HT1080 (cell line): ENCODE measurements at places on chromosomes 6 and 20. TPM values are rescaled to one million over a fixed set of nuclear protein-coding genes. Genes with fewer than 3 reads are reported as not detected.

DNA sequence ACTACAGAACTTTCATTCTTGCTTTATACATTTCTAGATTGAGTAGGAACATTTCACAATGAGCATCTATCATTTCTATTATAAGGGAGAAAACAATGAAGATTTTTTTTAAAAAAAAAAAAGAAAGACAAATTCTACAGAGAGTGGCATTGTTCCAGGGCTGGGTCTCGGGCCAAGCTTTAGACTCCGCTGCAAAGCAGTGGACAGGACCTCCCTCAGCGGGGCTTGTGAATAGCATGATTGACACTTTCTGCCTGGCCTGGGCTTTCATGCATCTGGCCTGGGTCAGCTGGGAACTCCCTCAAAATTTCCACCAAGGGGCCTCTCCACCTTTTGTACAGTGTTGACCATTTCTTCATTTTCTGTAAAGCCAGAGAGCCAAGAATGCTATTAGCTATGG, 55.8 kb upstream of the HIVEP2 start:
- DNase-seq = no peak

DNA sequence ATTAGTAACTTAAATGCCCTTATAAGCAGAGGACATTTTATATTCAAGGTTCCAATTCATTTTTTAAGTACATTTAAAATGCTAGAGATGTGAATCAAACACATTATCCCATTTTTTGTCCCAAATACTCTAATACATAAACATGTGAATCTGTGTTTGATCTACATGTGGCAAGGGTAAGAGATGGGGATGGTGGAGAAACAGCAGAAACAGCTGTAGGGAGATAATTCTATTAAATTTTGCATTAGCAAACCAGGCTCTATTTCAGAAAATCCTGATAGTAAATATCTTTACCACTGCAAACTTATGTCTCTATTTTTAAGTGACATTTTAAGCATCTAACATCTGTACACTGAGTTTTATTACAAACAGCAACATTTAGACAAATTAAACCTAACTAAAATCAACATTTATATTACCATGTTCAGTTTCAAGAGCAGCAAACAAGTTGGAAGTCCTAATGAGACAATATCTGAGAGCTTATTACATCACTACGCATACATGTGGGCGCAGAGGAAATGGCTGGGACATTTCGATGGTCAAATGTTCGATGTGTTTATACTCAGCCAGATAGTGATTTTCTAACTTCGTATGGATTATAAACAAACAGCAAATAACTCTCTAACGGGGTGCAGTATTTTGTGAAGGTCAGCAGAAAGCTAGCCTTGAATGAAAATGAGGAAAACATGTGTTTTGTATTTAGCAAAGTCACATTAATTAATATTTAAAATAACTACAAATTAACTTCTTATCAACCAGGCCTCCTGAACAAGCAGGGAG, 165.1 kb downstream of the GJA1 start:
- no peak for DNase-seq

- no peak for DNase-seq
Observed at GRCh38 chr6:6332811-6333244, 12.4 kb upstream of the F13A1 start.

DNA sequence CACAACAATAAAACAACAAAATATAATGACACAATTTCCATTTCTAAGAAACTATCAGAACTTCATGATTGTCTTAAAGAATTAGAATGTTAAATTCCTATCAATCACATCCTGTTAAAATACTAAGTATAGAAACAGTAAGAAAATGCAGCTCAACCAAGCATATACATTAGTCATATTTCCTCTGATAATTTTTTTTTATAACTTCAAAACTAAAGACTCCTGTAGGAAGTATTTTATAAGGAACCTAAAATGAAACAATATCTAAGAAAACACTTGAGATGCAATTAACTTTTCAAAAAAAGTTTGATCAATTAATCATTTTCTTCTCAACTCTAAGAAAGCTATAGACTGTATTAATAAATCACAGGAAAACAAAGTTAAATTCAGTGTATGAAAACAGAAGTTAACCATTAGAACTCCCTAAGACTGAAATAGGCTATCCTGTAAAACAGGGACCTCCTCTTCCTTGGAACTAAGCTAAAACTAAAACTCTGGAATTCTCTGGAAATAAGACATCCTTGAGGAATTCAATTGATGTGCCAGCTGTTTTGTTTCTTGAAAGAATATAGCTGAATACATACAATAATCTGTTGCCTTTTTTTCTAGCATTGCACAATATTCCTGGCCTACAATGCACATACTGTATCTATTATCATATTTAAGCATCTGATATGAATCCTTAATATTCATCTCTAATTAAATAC, 19.8 kb downstream of the FKBP5 start:
- DNase-seq = peak; percentile 31

- DNase-seq = peak; percentile 83
Observed at GRCh38 chr6:149026530-149026942, 279.7 kb downstream of the UST start.

GRCh38 chr20:32580970-32581838, 3.9 kb downstream of the NOL4L start:
- no peak for DNase-seq

DNA sequence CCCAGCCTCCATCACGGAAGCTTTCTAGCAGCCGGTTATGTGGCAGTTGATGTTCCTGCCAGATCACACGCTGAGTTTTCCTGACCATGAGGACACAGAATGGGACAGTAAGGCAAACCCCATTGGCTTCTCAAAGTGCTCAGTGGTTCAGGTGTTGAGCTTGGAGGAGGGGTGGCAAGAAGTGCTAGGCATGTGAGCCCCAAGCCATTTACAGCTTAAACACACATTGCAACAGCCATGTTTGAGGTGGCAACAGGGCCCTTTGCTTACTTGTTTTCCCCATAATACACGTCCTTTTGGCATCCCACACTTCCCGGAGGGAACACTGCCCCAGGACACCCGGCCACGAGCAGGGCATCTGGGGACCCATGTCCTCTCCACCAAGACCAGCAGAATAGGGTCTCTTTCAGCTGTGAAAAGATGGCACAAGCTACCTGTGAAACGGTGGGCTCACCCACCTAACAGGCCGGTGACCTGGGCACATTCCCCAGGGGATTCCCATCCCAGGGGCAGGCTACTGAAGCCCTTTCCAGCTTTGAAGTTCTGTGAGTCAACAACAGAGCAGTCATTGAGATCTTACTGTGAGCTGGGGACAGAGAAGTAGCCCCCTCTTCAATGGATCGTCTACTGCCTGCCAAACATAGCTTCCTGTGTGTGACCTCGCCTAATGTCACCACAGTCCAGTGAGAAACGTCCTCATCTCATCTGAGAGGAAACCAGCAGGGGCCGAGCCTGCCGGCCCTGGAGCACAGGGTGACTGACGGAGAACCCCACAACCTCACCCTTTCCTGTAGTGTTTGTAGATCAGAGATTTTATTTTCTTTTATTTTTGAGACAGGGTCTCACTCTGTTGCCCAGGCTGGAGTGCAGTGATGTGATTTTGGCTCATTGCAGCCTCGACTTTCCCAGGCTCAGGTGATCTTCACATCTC, 4.0 kb upstream of the TLDC2 start:
- no peak for DNase-seq

GRCh38 chr6:130858498-130859160, 31.4 kb downstream of the SMLR1 start:
- DNase-seq = no peak

GRCh38 chr6:75368151-75368779, 83.7 kb upstream of the TMEM30A start:
- peak; percentile 21 for DNase-seq

DNA sequence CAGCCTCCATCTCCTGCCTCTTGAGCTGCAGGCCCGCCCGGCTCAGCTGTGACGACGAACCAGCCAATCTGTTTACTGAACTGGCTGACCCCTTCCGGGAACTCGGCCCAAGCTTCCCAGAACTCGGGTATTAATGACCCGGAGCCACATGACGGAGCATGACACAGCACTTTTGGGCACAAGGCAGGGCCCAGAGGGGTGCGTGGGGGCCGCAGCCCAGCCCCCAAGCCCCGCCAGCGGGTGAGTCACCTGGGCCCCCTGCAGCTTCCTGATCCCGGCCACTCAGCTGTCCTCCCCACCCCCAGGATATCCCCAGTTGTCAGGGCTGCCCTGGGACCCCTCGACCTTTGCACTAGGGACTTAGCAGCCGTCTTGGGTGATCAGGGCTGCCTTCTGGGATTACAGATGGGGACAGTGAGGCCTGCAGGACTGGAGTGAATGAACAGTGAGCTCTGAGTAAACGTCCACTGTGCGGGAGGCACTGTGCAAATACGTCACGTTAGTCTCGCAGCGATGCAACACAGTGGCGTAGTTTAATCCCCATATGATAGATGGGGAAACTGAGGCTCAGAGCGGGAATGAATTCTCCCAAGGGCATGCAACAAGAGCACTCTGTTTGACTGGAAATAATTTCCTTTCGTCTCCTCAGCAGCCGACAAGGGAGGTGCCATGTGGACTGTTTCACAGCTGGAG, 102.1 kb downstream of the CEBPB start:
- peak; percentile 88 for DNase-seq

DNA sequence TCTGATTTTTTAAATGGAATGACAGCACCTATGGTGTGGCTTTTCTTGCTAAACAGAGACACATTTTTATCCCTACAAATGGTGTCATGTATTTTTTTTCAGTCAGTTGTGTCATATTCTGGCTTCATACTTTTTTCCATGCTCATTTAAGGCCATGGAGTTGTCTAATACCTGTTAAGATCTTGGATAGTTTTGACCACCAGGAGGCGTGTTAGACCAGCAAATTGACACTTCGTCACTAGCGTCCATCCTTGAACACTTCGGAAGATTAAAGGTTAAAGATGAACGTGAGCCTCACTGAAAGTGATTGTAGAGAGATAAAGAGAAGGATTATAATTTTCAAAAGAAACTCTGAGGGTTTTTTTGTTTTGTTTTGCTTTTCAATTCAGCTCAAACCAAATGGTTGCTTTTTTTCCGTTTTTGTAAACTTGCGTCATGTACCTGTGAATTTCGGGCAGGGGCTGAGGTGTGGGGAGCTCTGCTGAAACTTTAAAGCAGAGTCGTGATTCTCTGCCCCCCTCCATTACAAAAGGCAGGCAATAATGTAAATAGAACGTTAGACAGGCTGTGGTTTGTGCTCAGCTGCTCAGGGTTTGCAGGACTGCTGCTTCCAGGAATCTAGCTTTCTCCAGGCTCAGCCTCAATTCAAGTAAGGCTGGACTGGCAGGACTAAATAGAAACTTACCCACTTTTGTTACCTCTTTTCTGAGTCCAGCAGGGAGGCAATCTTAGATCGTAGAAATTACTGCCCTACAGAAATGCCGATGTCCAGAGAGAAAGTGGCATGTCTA, 245.1 kb downstream of the FOXA2 start:
- DNase-seq = peak; percentile 71

- DNase-seq = no peak
Observed at GRCh38 chr20:61797971-61798411, 267.7 kb downstream of the TAF4 start.

DNA sequence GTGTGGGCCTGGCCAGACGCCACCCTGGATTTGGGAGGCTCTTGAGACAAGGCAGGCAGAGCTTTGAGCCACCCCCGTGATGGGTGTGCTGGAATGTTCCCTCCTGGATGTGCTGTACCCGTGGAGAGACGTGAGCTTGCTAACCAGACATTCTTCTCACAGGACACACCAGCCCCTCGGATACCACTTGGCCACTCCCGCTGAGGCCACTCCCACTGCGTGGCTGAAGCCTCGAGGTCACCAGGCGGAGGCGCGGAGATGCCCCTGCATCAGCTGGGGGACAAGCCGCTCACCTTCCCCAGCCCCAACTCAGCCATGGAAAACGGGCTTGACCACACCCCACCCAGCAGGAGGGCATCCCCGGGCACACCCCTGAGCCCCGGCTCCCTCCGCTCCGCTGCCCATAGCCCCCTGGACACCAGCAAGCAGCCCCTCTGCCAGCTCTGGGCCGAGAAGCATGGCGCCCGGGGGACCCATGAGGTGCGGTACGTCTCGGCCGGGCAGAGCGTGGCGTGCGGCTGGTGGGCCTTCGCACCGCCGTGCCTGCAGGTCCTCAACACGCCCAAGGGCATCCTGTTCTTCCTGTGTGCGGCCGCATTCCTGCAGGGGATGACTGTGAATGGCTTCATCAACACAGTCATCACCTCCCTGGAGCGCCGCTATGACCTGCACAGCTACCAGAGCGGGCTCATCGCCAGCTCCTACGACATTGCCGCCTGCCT, 14.1 kb downstream of the SLCO4A1 start:
- DNase-seq = no peak

DNA sequence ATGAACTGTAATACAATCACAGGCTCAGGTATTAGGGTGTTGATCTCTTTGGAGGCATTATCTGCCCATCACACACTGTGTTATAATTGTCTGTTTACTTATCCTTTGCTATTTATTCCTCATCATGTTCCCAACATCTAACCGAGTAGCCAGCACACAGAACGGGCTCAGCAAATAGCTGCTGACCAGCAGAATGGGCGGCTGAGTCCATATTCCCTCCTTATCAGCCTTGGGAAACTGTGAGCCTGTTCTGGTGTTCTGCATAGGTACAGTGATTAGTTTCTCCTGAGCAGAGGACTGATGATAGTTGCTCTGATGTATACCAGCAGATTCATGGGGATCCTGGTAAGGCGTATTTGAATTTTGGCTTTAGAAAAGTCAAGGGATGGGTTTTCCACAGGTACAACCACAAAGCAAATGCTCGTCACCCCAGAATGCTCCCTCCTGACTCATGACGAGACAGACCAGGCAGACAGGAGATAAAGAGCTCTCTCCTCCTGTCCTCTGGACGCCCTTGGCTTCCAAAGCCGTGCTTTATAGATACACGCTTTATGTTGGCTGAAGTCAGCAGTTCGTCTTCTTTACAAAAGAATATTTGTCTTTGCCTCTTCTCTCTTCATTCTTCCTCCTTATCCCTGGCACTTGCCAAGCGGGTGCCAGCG, 166.7 kb downstream of the TTLL2 start:
- DNase-seq = no peak

DNA sequence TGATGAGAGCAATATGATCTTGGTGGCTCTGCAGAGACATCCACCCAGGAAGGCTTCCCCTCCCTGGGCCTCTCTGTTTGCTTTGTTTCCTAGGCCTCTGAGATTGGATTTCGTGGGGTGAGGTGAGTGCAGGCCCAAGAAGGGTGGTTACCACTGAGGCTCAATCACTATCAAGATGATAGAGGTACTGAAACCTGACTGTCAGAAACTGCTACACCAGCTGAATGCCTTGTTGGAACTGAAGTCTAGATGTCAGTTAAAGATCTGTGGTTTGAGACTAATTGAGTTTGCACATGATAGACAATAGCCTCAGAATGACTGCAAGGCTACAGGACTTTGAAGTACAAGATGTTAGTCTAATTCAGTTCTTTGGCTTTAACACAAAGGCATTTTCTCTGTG, 15.2 kb downstream of the VNN1 start:
- DNase-seq = no peak

GRCh38 chr6:111864138-111865048, 8.9 kb downstream of the FYN start:
- no peak for DNase-seq

LHFPL5 gene
- 0.70 TPM in 1 of 2 replicates, not detected in the other for total RNA-seq

OR2B2 gene
- not detected in 2 replicates for total RNA-seq

CAGE1 gene
- 0.03 and 0.20 TPM in 2 replicates for total RNA-seq

ZSCAN23 gene
- total RNA-seq = 0.43 and 0.84 TPM in 2 replicates

SNX14 gene
- 86.3 and 87.8 TPM in 2 replicates for total RNA-seq

COL21A1 gene
- total RNA-seq = 0.08 and 0.10 TPM in 2 replicates

SCRT2 gene
- not detected in 2 replicates for total RNA-seq

VSTM2L gene
- 0.27 TPM in 2 replicates for total RNA-seq

DUSP15 gene
- 0.30 TPM in 1 of 2 replicates, not detected in the other for total RNA-seq
